Metanephros (tissue), 2 donors: ENCODE measurements at places on chromosomes 2 and 18. TPM values are rescaled to one million over a fixed set of nuclear protein-coding genes. Genes with fewer than 3 reads are reported as not detected.

UCN gene
- total RNA-seq = 2.5 TPM

RTP5 gene
- not detected for total RNA-seq

C2orf78 gene
- not detected for total RNA-seq

CCDC178 gene
- 2.9 TPM for total RNA-seq

ALPG gene
- not detected for total RNA-seq

RPRM gene
- total RNA-seq = 5.3 TPM

INO80C gene
- total RNA-seq = 12.3 TPM

POTEJ gene
- total RNA-seq = 0.12 TPM

KCNIP3 gene
- 13.4 TPM for total RNA-seq

CYS1 gene
- total RNA-seq = 151 TPM

PLA2R1 gene
- 54.5 TPM for total RNA-seq

RAMP1 gene
- 26.7 TPM for total RNA-seq

CPLX4 gene
- total RNA-seq = not detected

SLC9A4 gene
- 12.9 TPM for total RNA-seq

PDE6D gene
- 14.9 TPM for total RNA-seq

GMCL1 gene
- 21.5 TPM for total RNA-seq

IHH gene
- 1.5 TPM for total RNA-seq

GREB1 gene
- total RNA-seq = 18.3 TPM

EXOC6B gene
- total RNA-seq = 46.9 TPM

SLC16A14 gene
- total RNA-seq = 10.1 TPM

MOCOS gene
- total RNA-seq = 0.53 TPM

LYG1 gene
- 1.1 TPM for total RNA-seq

CYTIP gene
- total RNA-seq = 16.8 TPM

LIMS3 gene
- total RNA-seq = 2.0 TPM

PSMA8 gene
- total RNA-seq = not detected

MC4R gene
- total RNA-seq = not detected

FSIP2 gene
- total RNA-seq = 2.6 TPM

POMC gene
- 7.8 TPM for total RNA-seq

ASIC4 gene
- 0.18 TPM for total RNA-seq

TRPM8 gene
- total RNA-seq = not detected

FOXD4L1 gene
- 0.12 TPM for total RNA-seq

PLCD4 gene
- total RNA-seq = 6.7 TPM

NAT8 gene
- total RNA-seq = 12.0 TPM

ABCG8 gene
- total RNA-seq = 1.4 TPM

RAB12 gene
- 51.3 TPM for total RNA-seq

UGT1A9 gene
- 1.4 TPM for total RNA-seq

GPR39 gene
- total RNA-seq = 4.3 TPM

BUB1 gene
- 20.3 TPM for total RNA-seq

ESPNL gene
- total RNA-seq = 3.8 TPM

TUBB8B gene
- not detected for total RNA-seq

SNTG2 gene
- 1.6 TPM for total RNA-seq

ZBTB7C gene
- 9.7 TPM for total RNA-seq

SKOR2 gene
- not detected for total RNA-seq
